ENCODE measurements at places on chromosomes 12 and 14.

GRCh38 chr12:46386877-46387629 is 14.5 kb upstream of the SLC38A2 start:
- peak; percentile 76 for DNase-seq

- DNase-seq, result no peak
Measured at GRCh38 chr12:124833693-124834122, 30.0 kb downstream of the SCARB1 start.

GRCh38 chr12:29565727-29566126 is 68.2 kb upstream of the OVCH1 start:
- DNase-seq, result no peak

DNA sequence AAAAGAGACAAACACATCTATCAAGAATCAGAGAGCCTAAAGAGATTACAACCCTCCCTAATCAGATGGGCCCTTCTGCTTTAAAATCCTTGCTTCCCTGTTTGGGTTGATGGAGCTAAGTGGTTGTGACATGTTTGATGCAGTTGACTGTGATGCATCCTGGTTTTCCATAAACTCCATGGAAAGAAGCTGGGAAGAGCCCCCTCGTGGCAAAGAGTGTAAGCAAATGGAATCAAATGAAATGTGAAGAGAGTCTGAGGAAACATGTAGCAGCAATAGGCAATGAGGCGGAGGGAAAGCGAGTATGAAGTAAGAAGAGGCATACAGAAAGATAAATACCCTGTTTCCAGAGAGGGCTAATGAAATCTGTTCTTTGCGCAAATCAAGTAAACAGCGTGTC is 70.4 kb upstream of the SLCO1C1 start:
- peak; percentile 42 for DNase-seq

DNA sequence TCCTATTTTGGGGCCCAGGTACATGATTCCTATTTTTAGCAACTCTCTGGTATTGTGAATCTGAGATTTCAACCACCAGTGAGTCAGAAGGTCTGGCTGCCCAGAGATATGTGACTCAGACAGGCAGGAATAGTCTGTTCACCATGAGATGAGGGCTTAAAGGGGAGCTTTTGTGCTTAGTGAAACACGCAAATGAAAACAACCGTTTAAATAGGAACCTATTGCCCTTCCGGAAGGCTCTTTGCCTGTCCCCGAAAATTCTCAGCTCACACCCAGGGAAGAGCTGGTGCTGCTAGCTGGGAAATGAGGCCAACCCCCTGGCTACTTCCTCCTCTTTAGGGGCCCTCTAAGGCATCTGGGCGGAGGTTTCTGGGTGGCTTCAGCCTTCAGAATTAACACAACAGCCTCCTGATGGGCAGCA is 283.6 kb downstream of the CACNA1C start:
- DNase-seq, result peak; percentile 97

GRCh38 chr12:111699-112493 is 45.3 kb downstream of the IQSEC3 start:
- no peak for DNase-seq

- DNase-seq, result no peak
Measured at GRCh38 chr12:42933461-42934081, 344.0 kb upstream of the PRICKLE1 start.

- DNase-seq, result no peak
Measured at GRCh38 chr14:37585971-37586796, 8.9 kb downstream of the FOXA1 start.

DNA sequence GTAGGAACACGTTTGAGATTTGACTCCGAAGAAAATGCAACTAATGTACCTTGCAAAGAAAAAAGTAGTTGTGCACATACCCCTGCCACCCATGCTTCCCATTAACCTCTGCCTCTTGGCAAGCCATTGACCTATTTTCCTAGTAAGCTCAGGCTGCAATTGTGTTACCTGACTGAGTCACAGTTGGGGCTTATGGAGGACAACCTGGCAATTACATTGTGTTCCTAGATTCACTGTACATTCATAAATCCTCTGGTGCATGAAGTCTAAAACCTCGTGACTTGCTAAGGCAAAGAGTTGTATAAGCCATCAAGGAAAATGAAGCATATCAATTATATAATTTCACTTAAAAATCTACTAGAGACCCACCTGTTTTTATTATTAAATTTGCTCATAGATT is 62.0 kb upstream of the DUSP6 start:
- no peak for DNase-seq

DNA sequence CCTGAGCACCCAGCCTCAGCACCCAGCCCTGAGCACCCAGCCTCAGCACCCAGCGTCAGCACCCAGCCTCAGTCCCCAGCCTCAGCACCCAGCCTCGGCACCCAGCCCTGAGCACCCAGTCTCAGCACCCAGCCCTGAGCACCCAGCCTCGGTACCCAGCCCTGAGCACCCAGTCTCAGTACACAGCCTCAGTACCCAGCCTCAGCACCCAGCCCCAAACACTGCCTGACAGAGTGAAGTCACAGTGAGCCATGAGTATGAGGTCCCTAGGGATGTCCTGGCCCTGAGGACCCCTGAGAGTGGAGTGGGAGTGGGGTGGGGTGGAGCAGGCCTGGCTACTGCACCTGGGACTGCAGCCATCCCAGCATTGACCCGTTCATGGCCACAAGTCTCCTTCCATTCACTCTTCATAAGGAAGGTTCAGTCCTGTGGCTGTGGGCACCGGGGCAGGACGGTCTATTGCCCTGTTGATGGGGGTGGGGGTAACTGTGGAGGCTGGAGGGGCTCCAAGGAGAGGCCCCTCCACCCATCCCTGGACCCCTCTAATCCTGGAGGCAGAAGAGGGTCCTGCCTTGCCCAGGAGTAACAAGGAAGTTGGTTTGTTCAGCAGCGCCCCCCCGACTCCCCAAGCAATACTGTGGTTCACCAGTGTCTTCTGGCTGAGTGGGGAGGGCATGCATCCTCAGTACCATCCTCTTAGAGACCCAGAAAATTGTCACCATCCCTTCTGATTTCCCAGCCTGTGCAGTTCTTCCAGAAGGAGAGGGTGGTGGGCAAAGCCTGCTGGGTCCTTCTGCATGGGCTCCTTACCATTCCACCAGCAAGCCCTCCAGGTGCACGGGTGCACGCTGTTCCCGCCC is 140.5 kb downstream of the ADGRD1 start:
- no peak for DNase-seq

DNA sequence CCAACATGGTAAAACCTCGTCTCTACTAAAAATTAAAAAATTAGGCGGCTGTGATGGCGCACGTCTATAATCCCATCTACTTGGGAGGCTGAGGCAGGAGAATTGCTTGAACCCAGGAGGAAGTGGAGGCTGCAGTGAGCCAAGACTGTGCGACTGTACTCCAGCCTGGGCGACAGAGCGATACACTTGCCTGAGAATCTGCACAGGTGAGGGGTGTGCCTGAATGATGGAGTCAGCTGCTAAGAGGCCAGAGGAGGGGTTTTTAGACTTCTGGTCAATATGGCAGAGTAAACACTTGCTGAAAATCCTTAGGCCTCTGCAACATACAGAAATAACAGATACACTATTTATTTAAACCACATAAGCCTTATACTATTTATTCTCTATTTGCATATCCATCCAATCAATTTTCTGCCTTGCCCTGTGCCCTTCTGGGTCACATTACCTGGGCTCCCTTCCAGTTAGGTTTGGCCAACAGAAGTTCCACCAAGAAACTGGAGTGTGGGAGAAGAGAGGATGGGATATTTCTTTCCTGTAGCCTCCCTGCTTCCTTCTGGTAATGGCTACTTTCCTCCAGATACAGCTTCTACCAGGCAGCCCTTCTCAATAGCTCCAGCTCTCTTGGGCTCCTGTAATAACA is 117.6 kb downstream of the EFCAB11 start:
- DNase-seq, result no peak

DNA sequence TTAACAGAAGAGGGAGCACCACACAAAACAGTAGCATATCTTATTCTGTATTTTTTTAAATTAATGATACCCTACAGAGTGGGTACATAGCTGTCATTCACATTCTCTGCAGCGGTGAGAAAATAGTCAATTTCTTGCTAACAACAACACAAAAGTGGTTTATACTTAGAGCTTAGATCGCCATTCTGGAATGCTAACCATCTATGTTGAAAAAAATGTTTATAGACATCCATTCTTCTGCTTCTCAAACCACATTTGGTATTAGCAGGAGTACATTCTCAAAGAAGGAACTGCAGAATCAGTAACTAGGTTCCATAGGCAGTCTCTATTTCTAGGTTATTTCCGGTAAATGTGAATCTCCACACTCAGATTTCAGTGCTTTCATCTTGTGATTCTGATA is 185.9 kb downstream of the PPFIA2 start:
- DNase-seq, result peak; percentile 57

DNA sequence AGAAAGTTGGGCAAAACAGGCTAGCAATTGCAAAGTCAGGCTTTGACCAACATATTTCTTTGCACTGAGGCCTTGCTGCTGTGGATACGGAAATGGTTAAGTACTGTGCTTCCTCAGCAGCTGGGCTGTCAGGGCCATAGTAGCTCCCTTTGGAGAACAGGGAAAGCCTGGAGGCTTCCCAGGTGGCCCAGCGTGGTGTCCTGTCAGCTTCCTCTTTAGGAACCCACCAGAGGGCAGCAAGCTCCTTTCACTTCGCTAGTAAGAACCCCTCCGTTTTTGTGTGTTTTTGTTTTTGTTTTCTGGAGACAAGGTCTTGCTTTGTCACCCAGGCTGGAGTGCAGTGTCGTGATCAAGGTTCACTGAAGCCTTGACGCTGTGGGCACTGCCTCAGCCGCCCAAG is 1.7 kb upstream of the CFAP251 start:
- DNase-seq, result peak; percentile 34

GRCh38 chr14:104937694-104938365 is 13.2 kb downstream of the PLD4 start:
- no peak for DNase-seq

DNA sequence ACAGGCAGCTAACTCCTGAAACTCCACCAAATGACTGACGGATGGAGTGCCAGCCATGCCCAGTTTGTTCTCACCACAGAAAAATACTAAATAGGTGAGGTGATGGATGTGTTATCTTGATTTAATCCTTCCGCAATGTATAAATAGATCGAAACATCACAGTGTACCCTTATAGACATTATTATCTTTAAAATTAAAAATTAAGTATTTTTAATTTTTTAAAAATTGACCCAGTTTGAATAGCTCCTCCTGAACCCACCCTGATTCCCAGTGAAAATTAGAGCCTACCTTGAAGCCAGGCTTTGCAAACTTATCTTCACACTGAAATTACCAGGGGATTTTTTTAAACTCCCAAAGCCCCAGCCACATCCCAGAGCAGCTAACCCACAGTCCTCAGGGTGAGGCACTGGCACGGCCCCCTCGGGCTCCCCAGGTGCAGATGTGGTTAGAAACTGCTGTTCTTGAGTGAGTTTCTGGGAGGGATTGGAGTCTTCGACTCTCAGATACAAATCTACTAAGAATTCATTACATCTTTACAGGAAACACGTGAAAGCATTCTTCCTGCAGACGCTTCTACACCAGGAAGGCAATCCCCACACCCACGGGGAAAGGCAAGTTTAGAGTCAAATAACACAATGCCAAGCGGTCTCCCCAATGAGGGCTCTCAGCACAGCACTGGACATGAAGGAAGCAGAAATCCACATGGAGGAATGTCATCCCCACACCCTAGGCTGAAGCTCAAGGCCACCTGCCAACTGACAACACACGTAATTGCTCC is 126.4 kb downstream of the RIMBP2 start:
- DNase-seq, result no peak

DNA sequence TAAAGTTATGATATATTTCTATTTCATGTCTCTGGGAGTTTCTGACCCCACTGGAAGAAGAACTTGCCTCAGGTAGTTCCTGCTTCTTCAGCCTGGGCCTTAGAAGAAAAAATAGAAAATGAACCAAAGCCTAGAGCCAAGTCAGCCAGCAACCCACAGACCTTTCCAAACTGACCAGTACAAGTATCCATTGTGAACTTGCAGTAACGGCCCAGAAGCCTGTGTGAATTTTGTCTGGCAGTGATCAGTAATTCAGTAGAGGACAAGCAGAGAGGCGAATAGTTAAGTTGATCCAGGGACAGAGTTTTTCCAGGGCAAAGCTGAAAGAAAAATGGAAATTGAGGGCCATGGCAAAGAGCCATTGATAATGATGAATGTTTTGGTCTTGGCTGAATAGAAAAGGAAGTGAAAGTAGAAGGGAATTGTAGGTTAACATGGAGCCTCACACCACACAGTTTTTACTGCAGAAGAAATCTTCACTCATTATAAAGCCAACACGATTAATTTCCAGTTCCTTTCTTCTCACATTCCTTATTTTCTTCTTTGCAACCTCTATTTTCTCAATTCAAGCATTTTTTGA is 311.8 kb downstream of the BTG1 start:
- DNase-seq, result no peak

DNA sequence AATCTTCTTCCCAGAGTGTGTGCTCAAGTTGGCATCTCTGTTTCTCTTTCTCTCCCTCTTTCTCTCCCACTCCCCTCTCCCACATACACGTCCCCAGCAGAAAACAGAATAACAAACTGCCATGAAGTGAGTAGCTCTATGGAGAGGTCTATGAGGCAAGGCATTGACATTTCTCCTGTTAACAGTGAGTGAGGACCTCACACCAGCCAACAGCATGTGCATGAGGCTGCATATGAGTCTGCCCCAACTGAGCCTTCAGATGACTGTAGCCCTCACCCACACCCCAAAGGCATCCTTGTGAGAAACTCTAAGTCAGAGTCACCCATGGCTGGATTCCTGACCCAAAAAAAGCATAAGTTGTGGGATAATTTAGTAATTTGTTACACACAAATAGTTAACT is 50.4 kb downstream of the MAGOHB start:
- DNase-seq, result no peak

- no peak for DNase-seq
Measured at GRCh38 chr14:82052778-82053177, 519.1 kb upstream of the SEL1L start.

DNA sequence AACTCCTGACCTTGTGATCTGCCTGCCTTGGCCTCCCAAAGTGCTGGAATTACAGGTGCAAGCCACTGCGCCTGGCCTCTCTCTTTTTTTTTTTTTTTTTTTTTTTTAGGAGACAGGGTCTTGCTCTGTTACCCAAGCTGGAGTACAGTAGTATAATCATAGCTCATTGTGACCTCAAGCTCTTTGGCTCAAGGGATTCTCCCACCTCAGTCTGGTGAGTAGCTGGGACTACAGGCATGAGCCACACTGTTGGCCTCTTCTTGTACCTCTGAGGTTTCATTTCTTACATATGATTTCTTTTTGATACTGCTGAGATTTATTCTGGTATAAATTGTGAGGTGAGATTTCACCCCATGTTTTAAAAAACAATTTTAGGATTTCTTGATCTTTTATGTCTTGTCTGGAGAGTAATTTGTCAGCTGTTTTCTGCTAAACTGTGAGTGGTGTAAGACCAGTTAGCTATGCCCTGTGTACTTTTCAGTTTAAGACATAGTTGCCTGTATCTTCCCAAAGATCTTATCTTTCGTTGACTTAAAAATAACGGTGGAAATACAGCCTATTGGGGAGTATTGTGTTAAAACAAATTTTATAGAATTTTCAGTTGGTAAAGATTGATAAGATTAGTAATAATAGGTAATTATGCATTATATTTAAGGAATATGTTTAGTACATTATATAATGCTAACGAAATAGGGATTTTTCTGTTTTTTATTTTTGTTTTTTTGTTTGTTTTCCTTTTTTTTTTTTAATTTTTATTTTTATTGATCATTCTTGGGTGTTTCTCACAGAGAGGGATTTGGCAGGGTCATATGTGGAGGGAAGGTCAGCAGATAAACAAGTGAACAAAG is 31.7 kb downstream of the WDR20 start:
- no peak for DNase-seq

Data from adipocyte (in vitro differentiated cells).